Left ventricle myocardium inferior (tissue), 1 donor: ENCODE measurements at places on chromosomes 1 and 21. TPM values are rescaled to one million over a fixed set of nuclear protein-coding genes. Genes with fewer than 3 reads are reported as not detected.

GPX7 gene
- total RNA-seq = 5.2 TPM

WNT9A gene
- total RNA-seq = 4.8 TPM

AQP10 gene
- 0.16 TPM for total RNA-seq

CYP4A11 gene
- not detected for total RNA-seq

- no peaks in the 10 kb centered on the region for H3K4me1 ChIP-seq
- no peaks in the 10 kb centered on the region for H3K36me3 ChIP-seq
- no peak for DNase-seq
- H3K27ac ChIP-seq = no peak overlapping the region
- H3K4me3 ChIP-seq = no peak overlapping the region
Observed at GRCh38 chr1:241451956-241452355, 67.6 kb downstream of the FH start.

DNA sequence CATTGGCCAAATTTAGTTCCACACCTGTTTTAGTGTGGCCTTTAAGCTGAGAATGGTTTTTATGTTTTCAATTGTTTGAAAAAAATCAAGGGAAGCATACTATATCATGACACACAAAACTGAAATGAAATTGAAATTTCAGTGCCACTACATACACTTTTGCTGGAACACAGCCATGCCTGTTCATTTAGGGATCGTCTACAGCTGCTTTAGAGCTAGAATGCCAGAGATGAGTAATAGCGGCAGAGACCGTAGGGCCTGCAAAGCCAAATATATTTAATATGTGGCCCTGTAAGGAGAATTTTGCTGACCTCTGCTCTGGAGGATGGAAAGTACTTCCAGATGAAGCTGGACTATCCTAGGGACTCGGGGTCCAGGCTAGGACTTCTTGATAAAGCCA is 62.5 kb upstream of the LYST start:
- H3K4me1 ChIP-seq = no peaks in the 10 kb centered on the region
- H3K27ac ChIP-seq = no peak overlapping the region
- H3K27me3 ChIP-seq = no peaks in the 10 kb centered on the region
- no peaks in the 10 kb centered on the region for H3K36me3 ChIP-seq
- H3K4me3 ChIP-seq = no peak overlapping the region
- DNase-seq = no peak

DNA sequence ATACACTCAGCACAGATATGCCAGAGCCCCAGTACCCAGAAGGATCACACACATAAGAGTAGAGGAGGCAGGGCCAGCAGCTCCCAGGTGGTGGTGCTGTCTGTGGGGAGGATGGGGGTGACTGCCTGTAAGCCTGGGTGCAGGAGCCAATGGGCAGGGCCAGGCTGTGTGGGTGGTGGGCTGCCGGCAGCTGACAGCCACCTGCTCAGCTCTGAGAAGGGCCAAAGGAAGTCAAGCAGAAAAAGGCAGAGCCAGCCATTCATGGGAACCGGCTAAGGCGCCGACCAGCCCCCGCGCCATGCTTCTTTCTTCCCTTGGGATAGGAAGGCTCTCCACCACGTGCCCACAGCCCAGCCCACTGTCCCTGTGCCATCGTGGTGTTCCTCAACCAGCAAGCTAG is 14.1 kb downstream of the PIK3C2B start:
- H3K27me3 ChIP-seq = no peaks in the 10 kb centered on the region
- DNase-seq = no peak
- H3K36me3 ChIP-seq = no peaks in the 10 kb centered on the region
- H3K4me3 ChIP-seq = no peak overlapping the region
